ENCODE measurements at places on chromosomes 4 and X.

DNA sequence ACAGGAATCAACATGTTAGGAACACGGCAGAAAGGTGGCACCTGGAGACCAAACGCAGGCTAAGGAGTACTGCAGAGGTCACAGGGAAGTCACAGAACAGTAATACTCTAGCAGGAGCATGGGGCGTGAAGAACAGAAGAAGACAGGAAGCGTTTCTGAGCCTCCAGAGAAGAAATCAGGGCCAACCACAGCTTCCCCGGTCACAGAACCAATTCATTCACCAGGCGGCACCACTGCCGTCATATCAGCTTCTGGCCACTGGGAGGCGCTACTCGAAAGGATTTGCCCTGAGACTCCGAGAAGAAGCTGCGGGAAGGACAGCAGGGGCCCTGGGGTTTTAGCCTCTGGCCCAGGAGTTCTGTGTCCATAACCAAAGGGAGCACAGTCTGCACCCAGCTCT, 78.0 kb upstream of the DRD5 start:
- DNase-seq: peak; percentile 12

DNA sequence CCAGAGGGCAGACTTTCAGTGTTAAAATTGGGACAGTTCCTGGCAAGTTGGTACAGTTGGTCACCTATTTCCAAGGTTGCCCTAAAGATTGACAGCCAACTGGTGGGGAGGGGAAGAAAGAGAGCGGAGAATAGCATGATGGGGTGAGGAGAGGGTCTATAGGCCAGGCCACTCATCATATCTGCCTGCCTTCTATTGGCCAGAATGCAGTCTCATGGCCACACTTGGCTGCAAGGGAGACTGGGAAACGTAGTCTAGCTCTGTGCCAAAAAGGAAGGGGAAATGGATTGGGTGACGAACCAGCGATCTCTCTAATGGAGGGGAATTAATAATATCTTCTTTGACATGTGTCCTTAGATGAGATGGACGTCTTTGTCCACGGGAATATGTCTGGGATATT, 197.4 kb upstream of the ATP6AP2 start:
- no peak for DNase-seq

GRCh38 chrX:3541336-3541735, 172.1 kb downstream of the PRKX start:
- no peak for DNase-seq

- DNase-seq: no peak
Measured at GRCh38 chr4:185421366-185422124, 4.2 kb downstream of the UFSP2 start.

DNA sequence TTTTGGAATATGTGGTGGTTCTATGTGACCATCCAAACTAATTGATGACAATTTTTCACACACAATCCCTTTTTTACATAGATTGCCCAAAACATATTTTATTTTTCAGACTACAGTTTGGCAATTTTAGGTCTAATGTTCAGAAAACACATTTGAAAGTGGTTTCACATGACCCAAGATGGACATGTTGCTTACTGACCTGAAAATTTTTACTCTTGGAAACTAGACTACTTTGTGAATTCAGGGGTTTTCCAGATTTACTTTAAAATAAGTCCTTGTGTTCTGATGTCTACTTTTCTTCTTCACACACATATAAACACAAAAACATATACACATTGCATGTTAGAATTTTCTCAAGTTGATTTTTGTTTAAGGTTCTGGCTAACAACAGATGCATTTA, 79.5 kb downstream of the HMGB2 start:
- DNase-seq: no peak

- DNase-seq: no peak
Measured at GRCh38 chrX:20284992-20285391, 18.3 kb upstream of the RPS6KA3 start.

- DNase-seq: no peak
Measured at GRCh38 chr4:113113151-113113550, 63.7 kb downstream of the ANK2 start.

- no peak for DNase-seq
Measured at GRCh38 chr4:189804894-189805293, 135.8 kb upstream of the FRG1 start.

DNA sequence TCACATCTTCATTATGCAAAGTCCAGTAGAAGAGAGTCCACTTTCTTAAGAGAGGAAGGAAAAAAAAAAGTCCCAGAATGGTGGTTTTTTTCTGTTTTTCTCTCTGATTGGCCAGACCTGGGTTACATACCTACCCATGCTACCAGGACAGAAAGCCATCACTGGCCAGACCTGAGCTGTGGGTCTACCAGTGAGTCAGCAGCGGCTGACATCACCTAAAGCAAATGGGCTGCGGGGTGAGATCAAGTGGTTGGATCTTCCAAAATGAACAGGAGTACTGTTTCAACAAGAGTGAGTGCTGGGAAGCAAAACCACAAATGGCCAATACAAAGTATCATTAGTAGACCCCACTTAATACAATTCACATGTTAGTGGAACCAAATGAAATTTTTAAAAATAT, 1.6 kb upstream of the NDST3 start:
- DNase-seq: no peak

DNA sequence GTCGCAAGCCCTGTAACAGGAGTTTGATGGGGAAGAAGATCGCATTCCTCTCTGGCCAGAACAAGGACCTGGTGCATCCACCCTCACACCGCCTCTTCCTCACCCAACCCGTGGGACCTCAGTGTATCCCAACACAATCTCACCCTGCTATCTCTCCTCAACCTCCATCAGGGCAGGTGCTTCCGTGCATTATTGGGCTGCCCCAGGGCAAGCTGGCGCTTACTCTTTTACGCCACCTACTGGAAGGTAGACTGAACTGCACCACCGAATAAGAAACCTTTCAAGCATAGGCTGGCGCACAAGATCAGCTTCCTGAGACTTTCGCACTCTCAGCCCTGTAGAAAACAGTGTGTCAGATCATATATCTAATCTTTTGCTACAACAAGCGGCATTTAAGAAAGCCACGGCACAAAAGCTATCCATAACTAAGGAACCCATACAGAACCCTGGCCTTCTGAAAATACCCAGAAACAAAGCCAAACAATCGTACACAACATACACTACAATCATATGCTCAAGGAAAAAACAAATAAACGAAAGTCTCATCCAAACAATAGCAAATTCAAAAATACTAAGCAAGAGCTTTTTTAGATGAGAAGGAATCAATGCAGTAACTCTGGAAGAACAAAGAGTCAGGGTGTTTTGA, 209.3 kb downstream of the UGT8 start:
- no peak for DNase-seq

DNA sequence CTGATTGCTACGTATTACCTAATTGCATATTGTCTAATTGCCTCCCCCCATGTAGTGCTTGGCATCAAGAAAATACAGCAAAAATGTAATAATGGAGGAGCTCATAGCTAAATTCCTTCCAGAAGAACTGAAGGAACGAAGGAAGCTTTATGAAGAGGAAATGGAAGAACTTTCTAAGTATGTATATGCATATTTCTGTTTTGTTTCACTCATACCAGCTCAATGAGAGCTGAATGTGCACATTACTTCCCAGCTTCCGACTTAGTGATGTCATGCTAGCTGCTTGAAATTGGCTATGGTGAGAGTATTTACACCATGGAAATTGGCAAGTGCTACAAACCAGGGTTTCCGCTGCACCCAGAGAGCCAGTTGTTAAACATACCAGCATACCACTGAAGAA, 34.7 kb downstream of the LONRF3 start:
- no peak for DNase-seq

- no peak for DNase-seq
Measured at GRCh38 chrX:24219320-24219719, 69.8 kb downstream of the ZFX start.

DNA sequence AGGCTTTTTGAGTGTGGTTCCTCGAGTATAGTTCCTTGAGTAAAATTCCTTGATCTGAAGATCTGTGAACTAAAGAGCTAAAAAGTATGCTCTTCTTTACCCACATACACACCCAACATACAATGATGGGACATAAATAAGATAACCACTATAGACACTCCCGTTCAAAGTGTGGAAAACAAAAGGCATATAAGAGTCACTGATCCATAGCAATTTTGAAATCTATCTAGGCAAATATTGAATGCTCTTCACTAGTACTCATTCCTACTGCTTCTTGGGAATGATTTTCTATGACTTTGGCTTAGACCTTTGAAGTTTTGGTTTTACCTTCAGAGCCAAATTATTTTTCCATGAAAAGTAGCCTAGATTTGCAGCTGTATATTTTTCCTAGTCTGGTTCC, 26.4 kb downstream of the PITX2 start:
- no peak for DNase-seq

DNA sequence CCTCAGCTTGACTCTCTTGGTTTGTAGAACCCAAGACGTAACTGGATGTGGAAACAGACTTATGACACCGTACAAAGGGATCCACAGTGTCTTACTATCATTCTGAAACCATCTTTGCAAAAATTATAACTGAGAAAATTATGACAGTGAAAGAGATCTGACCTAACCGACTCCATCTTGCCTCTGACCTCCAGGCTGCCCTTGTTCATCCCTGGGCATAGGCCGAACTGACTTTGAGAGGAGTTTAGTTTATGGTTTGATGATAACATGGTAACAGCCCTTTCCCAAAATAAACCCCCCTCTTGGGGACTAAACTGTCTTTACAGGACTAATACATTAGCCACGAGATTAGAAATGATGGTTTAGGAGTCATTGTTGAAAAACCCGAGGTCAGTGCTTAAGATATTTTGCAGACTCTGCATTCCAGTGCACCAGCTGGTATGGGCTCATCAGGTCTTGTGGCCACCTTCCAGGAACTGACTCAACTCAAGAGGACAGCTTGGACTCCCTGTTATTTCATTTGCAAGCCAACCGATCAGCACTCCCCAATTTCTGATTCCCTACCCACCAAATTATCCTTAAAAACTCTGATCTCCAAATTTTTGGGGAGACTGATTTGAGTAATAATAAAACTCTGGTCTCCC, 49.6 kb downstream of the CASP3 start:
- no peak for DNase-seq

DNA sequence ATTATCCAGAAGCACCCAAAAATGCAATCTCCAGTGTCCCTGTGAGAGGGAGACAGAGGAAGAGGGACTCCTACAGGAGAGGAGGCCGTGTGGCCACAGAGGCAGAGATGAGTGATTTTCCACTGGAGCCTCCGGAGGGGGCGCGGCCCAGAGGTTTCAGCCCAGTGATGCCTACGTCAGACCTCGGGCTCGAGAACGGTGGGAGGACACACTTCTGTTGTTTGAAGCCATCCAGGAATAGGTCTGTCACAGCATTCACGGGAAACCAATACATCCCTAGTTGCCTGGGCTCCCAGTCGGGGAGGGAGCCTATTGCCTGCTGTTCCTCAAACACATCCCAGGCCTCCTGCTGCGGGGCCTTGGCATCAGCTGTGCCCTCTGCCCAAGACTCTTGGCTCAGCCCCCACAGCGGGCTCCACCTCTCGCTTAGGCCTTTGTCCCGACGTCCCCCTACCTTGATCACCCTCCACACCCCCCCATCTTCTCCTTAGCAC, 39.2 kb upstream of the HMX1 start:
- no peak for DNase-seq

- DNase-seq: no peak
Measured at GRCh38 chrX:24376403-24376802, 16.0 kb downstream of the SUPT20HL1 start.

- no peak for DNase-seq
Measured at GRCh38 chrX:108397627-108398391, 40.4 kb downstream of the COL4A6 start.

DNA sequence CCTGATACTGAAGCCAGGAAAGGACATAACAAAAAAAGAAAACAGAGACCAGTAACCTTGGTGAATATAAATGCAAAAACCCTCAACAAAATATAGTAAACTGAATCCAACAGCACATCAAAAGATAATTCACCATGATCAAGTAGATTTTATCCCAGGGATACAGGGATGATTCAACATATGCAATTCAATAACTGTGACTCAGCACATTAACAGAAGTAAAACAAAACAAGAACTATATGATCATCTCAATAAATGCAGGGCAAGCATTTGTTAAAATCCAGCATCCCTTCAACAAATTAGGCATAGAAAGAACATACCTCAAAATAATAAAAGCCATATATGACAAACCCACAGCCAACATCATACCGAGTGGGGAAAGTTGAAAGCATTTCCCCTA, 112.0 kb downstream of the HHIP start:
- DNase-seq: no peak

- no peak for DNase-seq
Measured at GRCh38 chrX:118552121-118552900, 56.7 kb downstream of the DOCK11 start.

DNA sequence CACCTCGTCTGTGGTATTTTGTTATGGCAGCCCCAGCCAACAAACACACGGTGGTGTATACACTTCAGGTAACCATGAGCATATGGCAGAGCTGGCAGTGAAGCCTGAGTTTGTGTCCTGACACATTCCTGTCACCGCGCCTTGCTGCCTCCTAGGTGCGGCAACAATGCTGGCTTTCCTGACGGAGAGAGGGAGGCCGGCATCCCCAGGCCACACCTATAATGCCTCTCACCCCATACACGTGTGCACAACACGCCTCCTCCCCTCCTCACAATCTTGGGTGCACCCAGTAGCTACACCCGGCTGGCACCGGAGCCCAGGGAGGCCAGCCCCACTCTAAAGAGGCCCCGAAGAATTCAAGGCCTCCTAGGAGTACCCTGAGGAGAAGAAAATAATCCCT, 158.5 kb downstream of the NSUN7 start:
- no peak for DNase-seq

Data from NCI-H1436 (cell line).